ENCODE measurements at places on chromosomes 2 and 18.

GRCh38 chr2:137998503-137998902, 34.2 kb downstream of the HNMT start:
- DNase-seq: no peak

DNA sequence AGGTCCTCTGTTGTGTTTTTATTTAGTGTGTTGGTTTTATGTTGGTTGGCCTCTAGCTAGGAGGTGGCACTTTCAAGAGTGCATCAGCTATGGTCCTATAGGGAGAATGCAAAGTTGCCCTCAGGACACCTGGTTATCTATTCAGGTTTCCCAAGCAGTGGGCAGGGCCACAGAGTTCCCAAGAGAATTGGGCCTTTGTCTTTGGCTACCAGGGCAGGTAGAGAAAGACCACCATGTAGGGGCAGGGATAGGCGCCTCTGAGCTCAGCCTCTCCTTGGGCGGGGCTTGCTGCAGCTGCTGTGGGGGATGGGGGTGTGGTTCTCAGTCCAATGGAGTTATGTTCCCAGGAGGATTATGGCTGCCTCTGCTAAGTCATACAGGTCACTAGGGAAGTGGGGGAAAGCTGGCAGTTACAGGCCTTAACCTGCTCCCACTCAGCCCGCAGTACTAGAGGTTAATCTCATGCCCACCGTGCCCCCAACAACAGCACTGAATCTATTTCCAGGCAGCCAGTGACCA, 26.0 kb downstream of the ABCB11 start:
- DNase-seq: no peak

GRCh38 chr2:239509373-239510143, 108.7 kb upstream of the HDAC4 start:
- no peak for DNase-seq

DNA sequence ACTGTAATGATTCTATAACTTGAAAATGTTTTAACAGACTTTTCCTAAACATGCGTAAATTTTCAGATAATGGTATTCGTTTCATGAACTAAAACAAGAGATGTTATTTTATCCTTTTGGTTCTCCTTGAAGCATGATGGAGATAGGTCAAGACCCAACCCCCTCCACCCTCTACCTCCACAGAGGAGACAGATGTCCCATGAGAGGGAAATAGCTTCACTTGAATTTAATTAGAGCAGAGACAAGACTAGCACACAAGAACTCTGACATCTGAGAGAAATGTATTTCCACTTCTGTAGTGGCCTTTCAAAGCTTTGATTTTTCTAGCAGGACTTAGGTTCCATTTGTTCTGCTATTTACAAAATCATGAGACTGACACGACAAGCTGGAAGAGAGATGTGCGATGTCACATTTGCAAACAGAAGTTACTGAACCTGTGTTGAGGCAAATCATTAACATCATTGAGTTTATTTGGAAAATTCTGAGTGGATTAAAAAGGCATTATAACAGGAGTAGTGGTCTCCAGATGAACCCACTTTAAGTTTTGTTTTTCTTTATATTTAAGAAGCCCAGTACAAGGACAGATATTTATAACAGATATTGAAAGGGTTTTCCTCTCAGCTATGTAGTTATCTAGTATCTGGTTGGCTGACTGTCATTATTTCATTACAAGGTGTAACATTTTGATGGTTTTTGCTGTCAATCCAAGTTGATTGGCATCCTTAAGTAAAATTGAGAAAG, 276.2 kb downstream of the ASXL3 start:
- no peak for DNase-seq

DNA sequence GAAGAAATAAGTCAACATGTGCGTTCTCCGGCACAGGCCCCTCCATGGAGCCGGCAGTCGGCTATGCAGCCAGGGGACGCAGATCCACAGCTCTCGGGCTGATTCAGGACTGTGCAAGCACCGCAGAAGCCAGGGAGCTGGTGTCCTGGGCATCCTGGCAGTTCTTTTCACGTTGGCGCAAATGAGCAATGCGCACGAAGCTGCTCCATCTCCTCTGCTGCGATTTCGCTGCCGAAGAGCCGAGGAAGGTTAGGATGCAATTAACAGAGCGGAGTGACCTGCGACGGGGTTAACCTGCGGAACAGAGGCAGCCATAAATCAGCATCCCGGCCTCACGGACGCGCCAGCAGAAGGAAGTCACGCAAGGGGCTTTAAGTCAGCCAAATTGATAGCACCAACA, 107.1 kb upstream of the POU3F3 start:
- DNase-seq: no peak

- DNase-seq: no peak
Measured at GRCh38 chr18:71036783-71037182, 747.9 kb downstream of the SOCS6 start.

DNA sequence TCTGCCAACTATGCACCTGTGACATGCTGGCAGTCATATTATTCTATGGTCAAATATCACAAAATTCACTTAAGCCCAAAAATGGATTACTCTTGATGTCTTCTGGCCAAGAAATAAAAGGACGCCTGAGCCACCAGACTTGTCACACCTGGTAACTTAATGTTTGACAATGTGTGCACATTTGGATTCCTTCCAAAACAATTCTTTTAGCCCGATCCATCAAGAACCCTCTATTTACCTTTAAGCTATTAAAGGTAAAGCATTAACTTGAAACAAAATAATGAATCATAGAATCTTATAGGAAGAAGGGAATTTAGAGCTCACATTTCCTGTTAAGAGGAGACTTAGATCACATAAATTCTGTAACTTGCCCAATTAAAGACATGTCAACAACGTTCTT, 46.5 kb upstream of the NFU1 start:
- no peak for DNase-seq

DNA sequence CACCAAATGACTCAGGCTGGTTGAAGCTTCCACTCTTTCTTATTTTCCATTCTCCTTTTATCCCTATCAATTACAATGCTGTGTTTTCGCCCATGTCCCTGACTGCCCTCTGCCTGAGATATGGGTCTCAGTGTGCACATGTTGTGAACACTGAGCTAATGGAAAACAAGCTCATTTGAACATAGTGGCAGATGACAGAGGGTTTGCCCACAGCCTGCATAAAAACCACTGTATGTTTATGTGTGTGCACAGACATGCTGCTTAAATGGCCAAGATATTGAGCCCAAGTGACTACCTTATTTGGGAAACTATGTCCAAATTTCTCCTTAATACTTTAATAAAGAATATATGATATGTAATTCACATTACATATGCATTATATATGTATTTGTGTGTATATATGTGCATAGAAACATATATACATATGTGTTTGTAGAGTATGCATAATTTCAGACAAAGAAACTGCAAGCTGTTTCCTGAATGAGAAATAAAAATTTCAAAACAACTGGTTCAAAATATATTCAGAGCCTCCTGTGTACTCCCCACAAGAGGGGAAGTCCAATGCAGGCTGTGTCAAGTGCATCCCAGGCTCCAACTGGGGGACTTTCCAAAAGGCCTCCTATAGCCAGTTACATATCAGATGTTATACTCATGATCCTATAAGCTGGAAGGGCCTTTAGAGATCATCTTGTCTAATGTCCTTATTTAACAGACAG, 92.7 kb upstream of the CD302 start:
- no peak for DNase-seq

DNA sequence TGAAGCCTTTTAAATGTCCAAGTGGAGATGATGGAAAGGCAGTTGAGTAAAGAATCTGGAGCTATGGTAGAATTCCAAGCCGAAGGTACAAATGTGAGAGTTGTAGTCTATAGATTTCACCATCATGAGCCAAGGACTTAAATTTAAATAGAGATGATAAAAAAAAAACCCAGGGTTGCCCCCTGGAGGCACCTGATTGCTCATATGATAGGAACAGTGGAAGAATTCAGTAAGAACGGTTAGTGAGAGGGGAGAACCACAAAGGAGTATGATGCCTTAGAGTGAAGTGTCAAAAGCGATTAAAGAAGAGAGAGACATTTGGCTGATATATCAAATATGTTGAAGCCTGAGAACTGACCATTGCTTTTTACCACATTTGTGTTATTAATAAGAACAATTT, 11.9 kb downstream of the NYAP2 start:
- DNase-seq: no peak

DNA sequence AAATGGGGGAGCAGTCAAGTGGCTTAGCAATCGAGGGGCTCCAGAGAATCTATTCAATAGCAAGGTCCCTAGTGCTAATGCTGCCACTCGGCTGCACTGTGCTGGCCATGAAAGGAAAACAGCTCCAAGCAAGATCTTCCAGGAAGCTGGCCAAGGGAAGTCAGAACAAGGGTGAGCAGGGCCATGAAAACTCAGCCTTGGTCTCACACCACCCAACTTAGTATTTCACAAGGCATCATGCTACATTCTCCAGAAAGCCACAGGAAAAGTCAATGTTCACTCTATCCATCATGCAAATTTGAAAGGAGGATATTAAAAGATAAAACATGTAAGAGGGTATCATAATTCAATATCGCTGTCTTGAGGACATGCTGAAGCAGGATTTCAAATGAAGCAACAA, 35.7 kb downstream of the NRP2 start:
- DNase-seq: no peak

DNA sequence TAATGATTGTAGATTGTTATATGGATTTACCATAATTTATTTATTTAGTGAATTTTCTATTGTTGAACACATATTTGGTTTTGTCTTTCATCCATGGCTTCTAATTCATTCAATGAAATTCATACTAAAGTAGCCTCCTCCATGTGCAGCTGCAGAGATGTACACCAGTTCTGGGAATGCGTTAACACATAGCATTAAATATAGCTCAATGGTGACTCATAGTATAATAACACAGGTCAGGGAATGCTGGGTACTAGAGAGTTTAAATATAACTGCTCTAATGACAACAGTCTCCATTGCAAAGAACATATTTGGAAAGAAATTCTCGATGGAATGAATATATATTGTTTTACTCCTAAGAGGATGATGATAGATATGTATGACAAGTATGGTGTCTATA, 1190.2 kb upstream of the NRXN1 start:
- DNase-seq: no peak

GRCh38 chr18:45635893-45636509, 20.7 kb downstream of the SLC14A2 start:
- DNase-seq: no peak

DNA sequence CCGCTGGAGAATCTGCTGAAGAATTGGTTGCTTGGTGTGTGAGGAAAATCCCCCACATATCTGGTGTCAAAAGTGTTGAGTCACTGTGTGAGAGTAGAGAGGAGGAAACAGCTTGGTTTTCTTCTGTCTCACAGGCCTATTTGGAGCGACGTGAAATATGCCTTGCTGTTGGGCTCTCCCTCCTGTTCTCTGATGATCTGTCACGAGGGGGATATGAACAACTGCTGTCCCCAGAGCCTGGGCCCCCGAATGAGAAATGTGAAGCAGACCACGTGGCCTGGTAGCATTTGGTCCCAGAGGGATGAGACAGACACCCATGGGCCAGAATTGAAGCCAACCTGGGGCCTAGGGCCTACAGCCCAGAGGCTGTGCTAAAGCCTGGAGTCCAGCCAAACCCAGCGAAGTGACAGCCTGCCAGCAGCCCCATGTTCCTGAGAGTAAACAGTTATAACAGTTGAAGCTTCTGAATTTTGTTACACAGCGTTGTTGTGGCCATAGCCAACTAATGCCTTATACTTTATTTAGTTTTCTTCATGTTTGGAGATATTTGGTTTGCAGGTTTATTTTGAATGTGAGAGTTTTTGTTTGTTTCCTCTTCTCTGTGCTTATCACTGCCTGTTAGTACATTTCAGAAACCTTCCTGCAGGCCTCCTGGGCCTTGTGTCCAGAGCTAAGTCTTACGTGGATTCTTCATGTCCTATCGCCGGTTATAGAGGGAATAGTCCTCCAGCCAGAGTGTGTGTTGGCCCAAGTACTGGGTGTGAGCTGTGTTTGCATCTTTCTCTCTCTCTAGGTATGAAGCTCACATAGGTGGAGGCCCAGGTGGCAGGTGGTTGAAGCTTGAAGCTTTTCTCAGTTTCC, 18.7 kb upstream of the COLEC12 start:
- no peak for DNase-seq

GRCh38 chr18:76686737-76687231, 135.6 kb upstream of the ZNF236 start:
- peak; percentile 46 for DNase-seq

DNA sequence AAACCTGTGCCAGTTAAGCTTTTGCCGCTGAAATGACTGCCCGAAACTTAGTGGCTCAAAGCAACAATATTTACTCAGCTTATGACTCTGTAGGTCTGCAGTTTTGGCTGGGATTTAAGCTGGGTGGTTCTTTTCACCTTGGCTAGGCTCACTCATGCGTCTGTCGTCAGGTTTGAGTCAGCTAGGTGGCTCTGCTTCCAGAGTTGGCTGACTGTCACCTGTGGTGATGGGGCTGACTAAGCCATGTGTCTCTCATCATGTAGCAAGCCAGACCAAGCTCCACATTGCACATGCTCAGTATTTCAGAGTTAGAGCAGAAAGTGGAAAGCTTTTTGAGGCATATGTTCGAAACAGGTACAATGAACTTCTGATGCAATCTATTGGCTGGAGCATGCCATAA, 354.8 kb downstream of the MEIS1 start:
- DNase-seq: no peak

GRCh38 chr2:239288237-239288636, 112.6 kb downstream of the HDAC4 start:
- DNase-seq: no peak

DNA sequence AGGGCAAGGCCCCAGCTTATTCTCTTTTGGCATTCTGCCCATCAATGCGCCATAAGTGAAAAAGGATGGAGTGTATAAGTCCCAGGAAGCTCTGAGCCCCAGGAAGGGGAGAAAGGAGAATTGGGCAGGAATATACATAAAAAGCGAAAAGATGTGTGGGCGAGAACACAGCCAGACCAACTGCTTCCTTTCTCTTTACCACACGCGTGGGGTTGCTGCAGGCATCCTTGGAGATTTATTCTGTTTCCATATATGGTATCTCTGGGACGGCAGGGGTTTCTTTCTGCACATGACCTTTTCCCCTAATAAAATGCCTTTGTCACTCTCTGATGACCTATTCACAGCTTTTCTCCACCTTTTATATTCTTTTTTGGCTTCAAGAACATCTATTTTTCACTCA, 440.5 kb downstream of the NBAS start:
- no peak for DNase-seq

DNA sequence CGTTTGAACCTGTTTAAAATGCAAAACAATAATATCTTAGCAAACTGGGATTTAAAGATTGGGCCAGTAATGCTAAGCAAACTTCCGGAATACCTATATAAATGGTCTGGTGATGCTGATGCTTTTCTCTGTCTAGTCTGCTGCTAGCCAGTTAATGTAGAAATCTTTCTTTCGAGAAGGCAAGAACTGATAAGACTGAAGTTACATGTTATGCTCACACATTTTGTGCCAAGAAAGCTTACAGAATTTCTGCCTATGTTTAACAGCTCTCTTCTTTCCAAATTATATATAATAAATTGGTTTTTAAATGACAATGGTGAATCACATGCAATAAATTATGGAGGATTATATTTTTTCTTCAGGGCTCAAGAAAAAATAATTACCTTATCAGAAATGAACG, 37.9 kb downstream of the GCA start:
- DNase-seq: no peak

Measured in HuH-7.5 (cell line).